Stimulated activated CD4-positive, alpha-beta T cell treated with anti-CD3 and anti-CD28 coated beads, TNF-alpha, amount 100 ng/mL, for 1 hour (primary cell): ENCODE measurements at places on chromosomes 13 and 19.

- no peak for DNase-seq
These were observed 6.7 kb downstream of the DBP start for GRCh38 chr19:48630296-48631063.

- no peak for DNase-seq
These were observed 6.5 kb upstream of the GPC6 start for GRCh38 chr13:93220073-93220472.

- no peak for DNase-seq
These were observed 50.1 kb downstream of the PCCA start for GRCh38 chr13:100138859-100139491.

DNA sequence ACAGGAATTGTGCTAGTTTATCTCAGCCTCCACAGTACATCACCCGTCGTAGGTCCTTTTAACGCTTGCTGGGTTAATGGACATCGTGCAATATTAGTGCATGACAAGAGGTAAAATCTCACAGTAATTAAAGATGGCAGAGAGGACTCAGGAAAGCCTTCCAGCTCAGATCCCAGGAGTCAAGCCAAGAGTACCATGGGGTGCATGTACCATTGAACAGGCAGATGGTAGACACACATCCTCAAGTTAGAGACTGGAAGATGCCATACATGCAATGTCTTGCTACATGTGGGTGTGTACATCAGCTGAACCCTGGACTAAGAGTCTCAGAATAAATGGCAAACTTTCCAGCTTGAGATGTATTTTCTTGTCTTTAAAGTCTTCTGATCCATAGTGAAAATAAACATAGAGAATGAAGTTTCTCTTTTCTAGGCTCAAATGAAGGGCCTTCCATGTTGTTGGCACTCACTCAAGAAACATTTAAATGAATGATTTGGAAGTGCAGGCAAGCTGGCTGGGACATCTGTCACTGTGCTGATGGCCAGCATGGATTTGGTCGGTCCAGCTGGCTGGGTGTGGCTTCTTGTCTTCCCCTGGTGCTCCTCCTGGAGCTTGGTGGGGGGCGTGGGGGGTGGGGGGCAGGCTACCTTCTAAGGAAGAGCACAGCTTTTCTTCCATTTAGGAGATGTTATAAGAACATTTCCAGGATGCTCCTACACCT lies 290.9 kb upstream of the MAB21L1 start:
- DNase-seq, result no peak

- no peak for DNase-seq
These were observed 35.3 kb downstream of the DACH1 start for GRCh38 chr13:71831716-71832115.

- DNase-seq, result no peak
These were observed 66.8 kb downstream of the TDRD3 start for GRCh38 chr13:60463787-60464186.

DNA sequence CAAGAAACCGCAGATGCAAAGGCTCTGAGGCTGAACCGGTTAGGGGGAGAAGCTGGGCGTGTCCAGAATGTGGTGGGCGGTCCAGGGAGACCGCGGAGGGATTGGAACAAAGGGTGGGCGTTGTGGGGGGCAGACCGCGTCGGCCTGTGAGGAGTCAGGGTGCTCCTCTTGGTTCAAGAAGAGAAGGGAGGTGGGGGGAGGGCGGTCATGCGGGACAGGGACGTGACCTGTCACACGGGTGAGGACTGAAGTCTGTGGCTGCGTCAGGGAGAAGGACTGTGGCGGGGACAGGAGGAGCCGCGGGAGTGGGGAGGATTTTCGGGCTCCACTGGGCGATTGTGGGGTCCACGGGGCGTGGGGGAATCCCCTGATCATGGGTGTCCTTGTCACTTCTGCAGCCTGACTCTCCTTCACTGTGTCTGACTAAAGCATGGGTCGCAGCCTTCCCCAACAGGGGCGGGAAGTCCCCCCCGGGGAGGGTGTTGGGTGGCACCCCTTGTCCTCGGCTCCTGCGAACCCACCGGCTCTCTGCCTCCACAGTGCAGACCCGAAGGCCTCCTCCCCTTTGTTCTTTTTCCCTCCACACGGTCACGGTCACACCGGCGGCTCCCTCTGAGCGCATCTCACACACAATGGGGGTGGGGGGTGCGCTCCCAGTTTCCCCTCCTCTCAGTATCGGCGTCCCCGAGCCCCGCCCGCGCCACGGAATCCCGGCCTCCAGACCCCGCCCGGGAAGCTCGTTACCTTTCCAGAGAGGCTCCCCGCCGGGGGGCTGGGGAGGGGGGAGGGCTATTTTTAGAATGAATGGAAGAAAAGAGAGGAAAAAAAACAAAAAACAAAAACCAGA lies 16.4 kb upstream of the KCNN1 start:
- no peak for DNase-seq

DNA sequence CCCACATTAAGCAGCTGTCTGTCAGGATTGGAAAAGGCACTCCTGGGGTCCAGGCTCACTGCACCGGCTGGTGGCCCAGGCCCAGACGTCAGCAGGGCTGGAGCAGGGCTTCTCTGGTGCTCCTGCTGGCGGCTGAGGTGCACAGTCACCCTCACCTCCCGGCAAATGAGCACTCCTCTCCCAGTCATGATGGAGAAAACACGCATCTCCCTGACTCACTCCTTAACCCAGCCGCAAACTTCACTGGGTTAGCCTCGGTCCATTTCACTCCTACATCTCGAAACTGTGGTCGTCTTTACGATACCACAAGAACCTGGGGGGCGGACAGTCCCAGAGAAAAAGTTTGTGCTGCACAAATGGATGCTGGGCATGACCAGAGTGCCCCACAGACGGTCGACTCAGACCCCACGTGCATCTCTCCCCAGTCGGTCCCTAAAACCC lies 3.3 kb upstream of the RASA3 start:
- DNase-seq, result no peak

- DNase-seq, result no peak
These were observed 3.2 kb upstream of the GSX1 start for GRCh38 chr13:27789153-27789494.

GRCh38 chr19:7975037-7975436 lies 30.4 kb downstream of the ELAVL1 start:
- DNase-seq, result no peak

DNA sequence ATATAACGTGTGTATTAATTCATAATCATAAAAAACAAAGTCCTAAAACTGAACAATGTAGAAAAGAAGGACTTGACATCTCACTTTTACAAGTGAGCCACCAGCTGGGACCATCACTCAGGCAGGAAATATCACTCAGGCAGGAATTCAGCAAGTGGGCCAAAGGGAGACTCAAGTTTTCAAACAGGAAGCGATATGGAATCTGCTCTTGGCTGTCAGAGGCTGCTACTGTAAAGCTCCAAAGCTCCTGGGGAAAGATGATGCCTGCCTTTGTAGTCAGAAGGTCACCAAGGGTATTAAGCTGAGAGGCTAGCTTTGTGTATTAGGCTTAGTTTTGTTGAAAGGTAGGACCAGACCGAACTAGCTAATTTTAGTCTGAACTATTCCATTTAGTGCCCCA lies 5.5 kb upstream of the AKAP11 start:
- DNase-seq, result no peak

GRCh38 chr13:24244802-24245201 lies 64.6 kb upstream of the C1QTNF9 start:
- DNase-seq, result no peak

GRCh38 chr13:112341976-112342735 lies 34.0 kb upstream of the SPACA7 start:
- DNase-seq, result no peak

GRCh38 chr19:5498830-5499550 lies 43.8 kb downstream of the ZNRF4 start:
- DNase-seq, result no peak

GRCh38 chr19:29389495-29389894 lies 136.3 kb upstream of the VSTM2B start:
- DNase-seq, result no peak

DNA sequence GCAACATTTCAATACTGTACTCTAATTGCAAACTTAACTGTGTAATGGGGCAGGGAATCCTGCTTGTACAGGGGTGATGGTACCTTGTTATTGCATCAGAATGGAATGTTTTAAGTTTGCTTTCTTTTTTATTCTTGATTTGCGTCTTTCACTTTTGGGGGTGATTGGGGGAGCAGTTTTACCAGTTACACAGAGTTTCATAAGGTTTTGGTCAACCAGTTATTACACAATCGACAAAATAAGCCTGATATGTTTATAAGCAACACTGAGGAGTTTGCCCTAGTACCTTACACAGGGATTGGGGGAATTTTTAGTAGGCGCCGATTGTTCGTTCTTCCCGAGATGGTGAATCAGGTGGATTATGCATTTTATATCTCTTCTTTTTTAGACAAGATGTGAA lies 2.7 kb downstream of the KLF5 start:
- no peak for DNase-seq

DNA sequence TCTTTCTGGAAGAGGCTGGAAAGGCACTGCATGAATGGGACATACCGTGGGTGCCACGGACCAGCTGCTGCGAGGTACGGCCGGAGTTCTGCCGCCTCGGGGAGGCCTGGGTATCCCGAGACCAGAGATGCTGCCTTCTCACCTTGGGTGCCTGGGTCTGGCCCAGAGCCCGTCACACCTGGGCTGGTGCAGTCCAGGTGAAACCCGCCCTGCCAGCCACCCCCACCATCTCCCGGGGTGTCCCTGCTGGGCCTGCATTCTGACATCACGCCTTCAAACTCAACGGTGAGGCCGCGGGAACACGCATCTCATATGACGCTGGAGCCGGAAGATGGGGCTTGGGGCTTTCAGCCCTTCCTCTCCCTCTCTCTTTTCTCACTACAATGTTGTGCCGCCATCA lies 98.0 kb downstream of the GADD45B start:
- no peak for DNase-seq

DNA sequence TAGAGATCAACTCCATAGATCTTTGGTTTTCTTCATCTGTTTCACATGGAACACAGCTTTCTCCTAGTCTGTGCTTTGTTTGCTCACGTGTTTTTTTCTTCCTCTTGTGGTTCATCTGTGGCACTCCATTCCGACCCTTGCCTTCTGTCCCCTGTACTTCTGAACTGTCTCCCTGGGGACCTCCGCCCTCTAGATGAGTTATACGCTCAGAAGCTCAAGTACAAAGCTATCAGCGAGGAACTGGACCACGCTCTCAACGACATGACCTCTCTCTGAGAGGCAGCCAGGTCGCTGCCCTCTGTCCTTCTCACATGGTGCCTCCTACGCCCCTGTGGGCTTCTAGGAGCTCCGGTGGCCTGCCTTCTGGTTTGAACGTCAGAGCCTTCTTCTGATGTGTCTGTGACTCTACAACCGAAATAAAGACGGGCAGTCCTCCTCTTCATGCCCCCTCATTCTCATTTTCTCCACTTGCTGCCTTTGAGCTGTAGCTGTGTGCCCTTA lies 16.6 kb upstream of the RAB8A start:
- DNase-seq, result no peak

GRCh38 chr13:33644581-33645543 lies 173.1 kb upstream of the RFC3 start:
- DNase-seq, result no peak

DNA sequence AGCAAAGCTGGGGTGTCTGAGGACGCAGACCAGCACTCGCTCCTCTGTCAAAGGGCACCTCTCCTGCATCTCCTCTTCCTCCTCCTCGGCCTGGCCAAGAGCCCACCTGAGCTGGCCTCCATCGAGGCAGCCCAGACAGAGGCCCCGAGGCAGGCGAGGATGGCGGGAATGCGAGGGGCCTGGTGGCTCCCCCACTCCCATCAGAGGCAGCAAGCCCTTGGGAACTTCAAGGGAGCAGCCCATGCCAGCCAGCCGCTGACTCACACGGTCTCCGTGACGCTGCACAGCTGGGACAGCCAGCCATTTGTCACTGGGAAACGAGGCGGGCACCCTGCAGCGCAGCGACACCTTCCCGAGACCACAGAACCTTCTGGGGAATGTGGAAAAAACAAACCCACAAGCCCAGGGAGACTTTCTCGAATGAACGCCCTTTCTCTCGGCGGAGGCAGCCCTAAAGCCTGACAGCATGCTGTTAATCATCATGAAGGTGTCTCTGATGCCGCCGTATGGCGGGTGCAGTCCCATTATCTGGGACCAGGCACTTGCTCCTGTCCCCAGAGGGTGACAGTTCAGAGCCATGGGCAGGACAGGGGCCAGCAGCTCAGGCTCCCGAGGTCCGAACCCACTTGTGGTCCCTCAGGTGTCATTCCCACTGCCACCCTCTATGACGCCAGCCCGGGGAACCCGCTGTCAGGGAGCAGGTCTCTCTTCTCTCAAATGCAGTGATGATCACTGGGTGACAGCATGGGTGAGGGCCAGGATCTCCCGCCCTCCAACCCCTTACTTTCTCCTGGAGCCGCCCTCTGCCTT lies 53.0 kb downstream of the PEPD start:
- no peak for DNase-seq

GRCh38 chr13:100662468-100663211 lies 12.0 kb downstream of the TMTC4 start:
- no peak for DNase-seq

DNA sequence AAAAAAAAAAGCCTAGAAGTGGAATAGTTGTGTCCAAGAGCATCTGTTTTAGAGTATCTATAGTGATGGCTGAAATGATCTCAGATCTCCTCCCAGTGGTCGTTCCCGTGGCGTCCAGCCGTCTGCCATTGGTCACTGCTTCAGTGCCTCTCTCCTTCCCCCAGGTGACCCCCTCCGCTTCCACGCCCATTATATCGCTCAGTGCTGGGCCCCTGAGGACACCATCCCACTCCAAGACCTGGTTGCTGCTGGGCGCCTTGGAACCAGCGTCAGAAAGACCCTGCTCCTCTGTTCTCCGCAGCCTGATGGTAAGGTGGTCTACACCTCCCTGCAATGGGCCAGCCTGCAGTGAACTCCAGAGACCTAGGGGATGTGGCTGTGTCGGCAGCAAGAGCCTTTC lies 1.9 kb downstream of the TSEN34 start:
- no peak for DNase-seq

- DNase-seq, result no peak
These were observed 9.9 kb downstream of the SIGLEC11 start for GRCh38 chr19:49950956-49951526.

GRCh38 chr19:56119582-56119978 lies 1.5 kb downstream of the ZNF787 start:
- no peak for DNase-seq

- DNase-seq, result no peak
These were observed 58.7 kb upstream of the ALOX5AP start for GRCh38 chr13:30676672-30677071.

DNA sequence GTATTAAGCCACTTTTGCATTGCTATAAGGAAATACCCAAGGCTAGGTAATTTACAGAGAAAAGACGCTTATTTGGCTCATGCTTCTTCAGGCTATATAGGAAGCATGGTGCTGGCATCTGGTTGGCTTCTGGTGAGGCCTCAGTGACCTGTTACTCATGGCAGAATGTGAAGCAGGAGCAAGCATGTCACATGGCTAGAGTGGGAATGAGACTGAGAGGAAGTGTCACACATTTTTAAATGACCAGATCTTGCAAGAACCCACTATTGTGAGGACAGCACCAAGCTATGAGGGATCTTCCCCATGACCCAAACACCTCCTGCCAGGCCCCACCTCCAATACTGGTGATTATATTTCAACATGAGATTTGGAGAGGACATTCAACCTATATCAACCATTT lies 25.7 kb upstream of the IGFL4 start:
- no peak for DNase-seq

GRCh38 chr13:39311619-39312018 lies 273.4 kb downstream of the NHLRC3 start:
- DNase-seq, result no peak

- DNase-seq, result no peak
These were observed 37.8 kb upstream of the ONECUT3 start for GRCh38 chr19:1715540-1715939.

- no peak for DNase-seq
These were observed 1001.1 kb downstream of the OLFM4 start for GRCh38 chr13:54029720-54030119.
